ENCODE measurements at places on chromosomes 2 and 18.

DNA sequence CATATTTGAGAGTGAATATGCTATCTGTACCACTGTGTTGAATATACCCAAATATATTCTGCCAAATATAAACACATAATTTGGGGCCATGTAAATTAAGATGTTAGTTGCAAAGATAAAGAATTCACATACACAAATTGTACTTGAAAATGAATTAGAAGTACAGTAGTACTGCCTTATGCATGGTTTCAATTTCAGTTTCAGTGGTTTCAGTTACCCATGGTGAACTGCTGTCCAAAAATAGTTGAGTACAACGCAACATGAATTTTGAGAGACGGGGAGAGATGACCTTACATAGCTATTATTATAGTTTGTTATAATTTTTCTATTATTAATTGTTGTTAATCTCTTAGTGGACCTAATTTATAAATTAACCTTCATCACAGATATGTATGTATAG is 1313.0 kb upstream of the FAM98A start:
- DNase-seq = no peak

DNA sequence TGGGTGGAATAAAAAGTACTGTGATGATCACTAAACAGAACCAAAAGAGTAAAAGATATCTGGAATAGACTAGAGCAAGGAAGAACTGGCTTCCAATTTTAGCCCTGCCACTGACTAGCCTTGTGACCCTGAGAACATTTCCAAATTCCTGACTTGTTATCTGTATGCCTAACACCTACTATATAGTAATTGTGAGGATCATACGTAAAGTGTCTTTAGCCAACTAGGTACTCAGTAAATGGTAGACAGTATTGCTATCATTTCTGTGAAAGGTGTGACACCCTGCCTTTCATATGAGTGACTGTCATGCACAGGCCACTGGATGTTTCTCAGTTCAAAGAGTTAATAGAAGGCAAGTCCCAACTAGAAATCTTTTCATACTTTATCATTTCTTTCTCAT is 29.8 kb downstream of the CYTIP start:
- no peak for DNase-seq

DNA sequence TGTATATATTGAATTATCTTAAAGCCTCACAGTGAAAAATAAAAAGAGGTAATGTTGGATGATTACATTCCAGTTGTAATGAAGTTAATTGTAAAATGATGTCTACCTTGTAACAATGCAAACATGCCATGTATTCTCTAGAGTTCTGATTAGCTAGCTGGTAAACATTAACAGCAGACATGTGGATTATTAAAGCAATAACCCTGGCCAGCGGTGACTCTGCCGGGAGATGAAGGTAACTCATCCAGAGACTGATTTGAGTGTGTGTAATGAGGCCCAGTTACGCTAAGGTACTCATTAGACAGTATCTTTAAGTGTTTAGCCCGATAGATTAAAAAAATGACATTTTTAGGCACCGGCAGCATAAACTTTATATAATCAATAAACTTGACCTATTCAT is 79.6 kb upstream of the REV1 start:
- DNase-seq = no peak

DNA sequence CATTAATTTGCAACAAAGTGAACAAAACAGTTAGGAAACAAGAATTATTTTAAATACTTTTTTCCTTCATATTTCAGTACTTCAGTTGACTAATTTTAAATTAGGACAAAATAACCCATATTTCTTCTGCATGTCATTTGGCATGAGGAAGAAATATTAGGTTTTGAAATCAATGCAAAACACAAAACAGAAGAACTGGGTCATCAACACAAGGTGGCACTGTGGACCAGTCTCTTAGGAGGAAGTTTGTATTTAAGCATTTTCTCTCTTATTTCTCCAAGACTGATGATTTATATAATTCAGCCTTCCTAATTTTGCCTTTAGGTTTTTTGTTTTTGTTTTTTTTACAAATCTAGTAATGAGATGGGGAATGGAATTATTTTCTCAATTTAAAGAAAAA is 352.8 kb upstream of the KCNH7 start:
- DNase-seq = peak; percentile 21

- peak; percentile 36 for DNase-seq
Observed at GRCh38 chr2:190181123-190181669, 118.7 kb upstream of the MSTN start.
